Activated CD8-positive, alpha-beta memory T cell treated with anti-CD3 and anti-CD28 coated beads, Interleukin-2, amount 10 ng/mL, durations not matched to agents 7 days and 5 days (primary cell): ENCODE measurements at places on chromosomes 16 and 17. TPM values are rescaled to one million over a fixed set of nuclear protein-coding genes. Genes with fewer than 3 reads are reported as not detected.

DNA sequence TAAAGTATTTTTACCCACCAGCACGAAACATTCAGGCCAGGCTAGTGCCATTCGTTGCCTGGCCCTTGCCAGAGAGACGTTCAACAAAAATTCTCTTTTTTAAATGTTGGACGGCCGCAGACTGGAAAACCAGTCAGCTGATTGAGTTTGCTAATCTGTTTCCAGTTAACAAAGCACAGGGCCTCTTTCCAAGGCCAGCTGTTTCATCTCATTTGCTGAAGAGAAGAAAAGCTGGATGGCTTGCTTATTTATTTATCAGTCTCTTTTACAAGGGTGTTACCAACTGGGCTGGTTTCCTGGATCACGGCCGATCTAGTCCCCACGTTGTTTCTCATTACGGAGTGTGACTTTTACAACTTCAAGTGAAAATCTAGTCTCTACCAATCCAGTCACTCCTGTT lies 418.7 kb upstream of the DYNLRB2 start:
- no peaks in the 10 kb centered on the region for H3K36me3 ChIP-seq
- DNase-seq: no peak
- H3K4me3 ChIP-seq: no peak overlapping the region
- H3K27me3 ChIP-seq: peaks cover 5% of the 10 kb centered on the region

ARL5C gene
- 0.35 TPM for total RNA-seq

DNA sequence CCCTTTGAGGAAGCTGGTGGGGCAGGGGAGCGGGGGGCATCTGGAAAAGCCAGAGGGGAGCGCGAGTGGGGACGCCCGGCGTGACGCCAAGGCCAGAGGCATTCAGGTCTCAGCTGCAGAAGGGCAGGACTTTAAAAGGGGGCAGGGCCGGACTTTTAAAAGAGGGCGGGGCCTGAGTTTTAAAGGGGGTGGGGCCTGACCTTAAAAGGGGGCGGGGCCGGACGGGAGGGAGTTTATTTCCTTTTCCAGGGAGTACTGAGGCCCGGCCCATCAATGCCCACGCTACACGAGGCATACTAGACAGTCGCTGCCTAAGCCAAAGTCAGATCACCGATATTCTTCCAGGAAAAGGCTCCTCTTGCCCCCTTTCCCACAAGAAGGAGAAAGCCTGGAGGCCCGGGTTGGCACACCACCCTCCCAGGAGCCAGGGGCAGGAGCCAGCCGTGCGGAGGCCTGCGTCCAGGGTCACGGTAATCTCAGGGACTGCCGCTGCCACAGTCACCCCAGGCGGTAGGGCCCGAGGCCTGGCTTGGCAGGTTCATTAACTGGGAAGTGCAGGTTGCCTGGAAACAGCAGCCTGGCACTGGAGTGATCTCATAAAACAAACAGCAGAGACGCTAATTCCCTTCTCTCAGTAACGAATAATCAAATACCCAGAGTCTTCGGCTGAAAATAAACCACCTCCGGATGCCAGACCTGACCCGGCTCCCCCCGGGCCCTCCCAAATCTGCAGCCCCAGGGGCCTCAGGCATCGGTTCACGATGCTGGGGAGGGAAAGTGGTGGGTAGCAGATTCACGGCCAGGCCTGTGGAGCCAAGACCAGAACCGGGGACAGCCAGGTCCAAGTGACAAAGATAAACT lies 90.7 kb downstream of the TIMM22 start:
- no peak overlapping the region for H3K4me3 ChIP-seq
- DNase-seq: no peak
- H3K36me3 ChIP-seq: peaks cover 11% of the 10 kb centered on the region
- no peaks in the 10 kb centered on the region for H3K4me1 ChIP-seq
- H3K27me3 ChIP-seq: no peaks in the 10 kb centered on the region
- H3K27ac ChIP-seq: no peak overlapping the region

GRCh38 chr16:50068550-50068949 lies 2.8 kb downstream of the HEATR3 start:
- peaks cover 58% of the 10 kb centered on the region for H3K4me1 ChIP-seq
- no peak for DNase-seq
- no peak overlapping the region for H3K4me3 ChIP-seq

GRCh38 chr17:8785547-8786413 lies 13.4 kb downstream of the MFSD6L start:
- H3K4me3 ChIP-seq: no peak overlapping the region
- peak; percentile 69 for DNase-seq
- H3K4me1 ChIP-seq: peaks cover 8% of the 10 kb centered on the region

DNA sequence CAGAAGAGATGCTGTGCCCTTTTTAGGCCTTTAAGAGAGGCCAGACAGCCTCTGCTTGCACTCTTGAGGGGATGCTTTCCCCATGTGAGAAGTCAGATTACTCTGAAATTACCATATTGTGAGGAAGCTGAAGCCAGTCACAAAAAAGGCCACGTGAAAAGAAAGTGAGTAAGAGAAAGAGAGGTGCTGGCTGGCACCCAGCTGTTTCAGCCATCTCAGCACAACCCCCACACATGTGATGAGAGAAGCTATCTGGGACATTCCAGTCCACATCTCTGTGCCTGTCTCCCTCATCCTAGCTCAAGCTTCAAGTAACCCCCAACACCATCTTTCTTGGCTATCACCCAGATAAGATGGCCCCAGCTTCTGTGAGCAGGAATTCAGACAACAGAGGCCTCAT lies 131.4 kb downstream of the HS3ST2 start:
- H3K4me1 ChIP-seq: peaks cover 8% of the 10 kb centered on the region
- H3K27me3 ChIP-seq: peaks cover 45% of the 10 kb centered on the region
- H3K4me3 ChIP-seq: no peak overlapping the region

HOXB6 gene
- total RNA-seq: 0.58 TPM

DNA sequence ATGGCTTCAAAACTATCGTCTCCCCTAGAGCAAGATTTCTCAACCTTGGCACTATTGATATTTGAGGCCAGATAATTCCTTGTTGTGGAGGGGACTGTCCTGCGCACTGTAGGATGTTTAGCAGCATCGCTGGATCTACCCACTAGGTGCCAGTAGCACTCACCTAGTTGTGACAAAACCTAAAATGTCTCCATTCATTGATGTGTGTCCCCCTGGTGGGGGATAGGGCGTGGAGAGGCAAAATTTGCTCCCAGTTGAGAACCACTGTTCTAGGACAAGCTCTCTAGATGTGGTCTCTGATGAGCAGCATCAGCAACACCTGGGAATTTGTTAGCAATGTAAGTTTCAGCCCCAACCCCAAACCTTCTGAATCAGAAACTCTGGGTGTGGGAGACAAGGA lies 259.0 kb downstream of the XYLT1 start:
- peaks cover 20% of the 10 kb centered on the region for H3K4me1 ChIP-seq
- H3K27ac ChIP-seq: no peak overlapping the region
- peaks cover 17% of the 10 kb centered on the region for H3K36me3 ChIP-seq
- H3K27me3 ChIP-seq: no peaks in the 10 kb centered on the region
- DNase-seq: peak; percentile 60
- H3K4me3 ChIP-seq: no peak overlapping the region

HAP1 gene
- total RNA-seq: 0.19 TPM

DNA sequence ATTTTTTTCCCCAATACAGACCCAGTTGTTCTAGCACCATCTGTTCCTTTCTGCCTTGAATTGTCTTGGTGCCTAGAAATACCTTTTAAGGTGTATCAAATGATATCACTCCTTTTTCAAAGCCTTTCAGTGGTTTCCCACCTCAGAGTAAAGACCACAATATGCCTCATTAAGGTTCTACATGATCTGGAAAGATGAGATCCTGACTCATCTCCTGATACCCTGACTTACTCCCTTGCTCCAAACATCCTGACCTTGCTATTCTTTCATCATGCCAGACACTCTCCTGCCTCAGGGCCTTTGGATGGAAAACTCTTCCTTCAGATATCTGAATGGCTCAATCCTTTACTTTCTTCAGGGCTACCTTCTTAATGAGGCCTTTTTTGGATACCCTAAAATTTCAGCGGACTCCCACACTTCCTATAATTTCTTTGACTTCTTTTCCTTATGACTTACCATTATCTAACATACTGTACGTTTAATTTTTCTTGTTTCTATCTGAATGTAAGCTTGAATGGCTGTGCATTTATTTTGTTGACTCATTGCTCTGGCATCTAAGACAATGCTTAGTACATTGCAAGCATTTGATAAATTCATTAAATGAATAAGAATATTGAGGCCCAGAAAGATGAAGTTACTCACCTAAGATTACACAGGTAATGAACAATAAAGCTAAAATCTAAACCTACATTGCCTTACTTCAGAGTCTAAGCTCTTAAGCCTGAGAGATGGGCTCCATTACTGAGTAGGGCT lies 19.2 kb downstream of the FLOT2 start:
- peaks cover 20% of the 10 kb centered on the region for H3K4me1 ChIP-seq
- no peaks in the 10 kb centered on the region for H3K27me3 ChIP-seq
- no peak for DNase-seq
- H3K36me3 ChIP-seq: peaks cover 23% of the 10 kb centered on the region
- no peak overlapping the region for H3K27ac ChIP-seq

DNA sequence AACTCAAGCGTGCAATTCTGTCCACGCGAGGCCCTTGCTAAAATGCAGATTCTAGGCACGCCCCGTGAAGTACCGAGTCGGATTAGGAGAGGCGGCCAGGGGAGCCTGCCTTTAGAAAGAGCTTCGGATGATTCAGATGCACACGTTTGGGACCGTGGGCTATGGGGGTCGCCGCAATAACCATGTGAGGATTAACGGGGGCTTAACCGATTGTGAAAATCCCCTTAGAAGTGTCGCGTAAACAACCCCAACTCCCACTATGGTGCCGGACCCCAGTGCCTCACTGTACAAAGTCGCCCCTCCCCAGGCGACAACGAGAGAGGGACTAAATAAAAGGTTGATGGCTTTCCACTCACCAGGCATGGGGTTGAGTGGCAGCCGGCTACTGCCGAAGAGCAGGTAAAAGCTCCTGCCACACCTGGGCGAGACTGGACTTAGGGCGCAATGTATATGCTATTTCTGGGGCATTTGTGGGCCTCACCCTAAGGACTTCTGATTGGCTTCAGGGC lies 635 bp upstream of the SP2 start:
- DNase-seq: peak; percentile 59
- peaks cover 7% of the 10 kb centered on the region for H3K36me3 ChIP-seq
- H3K27me3 ChIP-seq: no peaks in the 10 kb centered on the region
- H3K4me1 ChIP-seq: peaks cover 45% of the 10 kb centered on the region
